ENCODE measurements at places on chromosomes 7 and 10.

GRCh38 chr7:134954197-134955082 is 31.9 kb upstream of the AGBL3 start:
- peak; percentile 64 for DNase-seq

DNA sequence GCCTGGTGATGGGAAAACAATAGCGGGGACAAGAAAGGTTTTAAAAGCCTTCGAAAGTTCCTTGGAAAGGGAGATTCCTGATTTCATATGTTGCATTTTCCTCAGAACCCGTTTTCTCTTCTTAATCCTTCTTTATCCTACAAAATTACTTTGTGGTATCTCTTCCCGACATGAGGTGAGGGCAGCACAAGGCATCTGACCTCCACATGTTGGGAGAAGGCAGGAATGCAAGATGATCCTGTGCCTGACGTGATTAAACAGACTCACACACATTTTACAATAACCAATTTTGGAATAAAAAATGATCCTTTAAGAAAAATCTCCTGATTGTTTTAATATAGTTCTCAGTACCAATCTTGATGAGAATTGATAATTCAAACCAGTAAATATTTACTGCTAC is 153.3 kb upstream of the MKLN1 start:
- DNase-seq, result no peak

DNA sequence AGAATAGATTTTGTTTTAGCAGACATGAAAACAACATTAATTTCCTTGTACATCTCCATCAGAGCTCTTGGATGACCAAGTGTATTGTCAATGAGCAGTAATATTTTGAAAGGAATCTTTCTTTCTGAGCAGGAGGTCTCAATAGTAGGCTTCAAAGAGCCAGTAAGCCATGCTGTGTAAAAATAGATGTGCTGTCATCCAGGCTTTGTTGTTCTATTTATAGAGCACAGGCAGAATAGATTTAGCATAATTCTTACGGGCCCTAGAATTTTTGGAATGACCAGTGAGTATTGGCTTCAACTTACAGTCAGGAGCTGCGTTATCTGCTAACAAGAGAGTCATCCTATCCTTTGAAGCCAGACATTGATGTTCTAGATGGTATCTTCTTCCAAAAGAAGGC is 19.0 kb downstream of the MINPP1 start:
- DNase-seq, result no peak

- DNase-seq, result peak; percentile 45
Observed at GRCh38 chr7:133545618-133546017, 292.7 kb downstream of the EXOC4 start.

GRCh38 chr7:84196084-84196503 is 1.5 kb upstream of the SEMA3A start:
- DNase-seq, result peak; percentile 64

DNA sequence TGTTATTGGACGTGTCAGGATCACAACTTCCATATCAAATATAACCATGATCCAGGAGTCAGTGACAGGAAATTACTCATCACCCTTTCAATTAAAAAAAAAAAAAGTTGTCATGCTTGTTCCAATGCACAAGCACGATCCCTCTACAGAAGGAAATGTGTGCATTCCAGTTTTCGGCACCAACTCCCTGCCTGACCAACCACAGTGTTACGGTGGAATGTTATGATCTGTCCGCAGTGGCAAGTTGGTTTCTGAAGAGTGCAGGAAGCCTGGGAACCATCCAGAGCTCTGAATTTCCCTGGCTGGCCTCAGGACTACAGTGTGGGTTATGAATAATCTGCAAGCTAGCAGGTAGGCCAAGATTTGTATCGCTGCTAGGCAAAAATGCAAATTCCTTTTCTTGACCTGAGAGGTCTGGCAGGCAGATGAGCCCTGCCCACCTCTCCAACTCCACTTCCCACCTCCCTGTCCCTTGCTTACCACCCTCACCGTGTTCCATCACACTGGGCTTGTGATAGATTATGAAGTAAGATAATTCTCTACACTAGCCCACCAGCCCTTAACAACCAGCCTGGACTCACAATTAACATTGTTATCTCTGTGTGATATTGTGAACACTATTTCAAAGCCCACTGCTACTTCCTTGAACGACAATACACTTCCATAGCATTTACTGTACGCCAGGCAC is 20.4 kb downstream of the FRMPD2 start:
- peak; percentile 57 for DNase-seq

- DNase-seq, result no peak
Observed at GRCh38 chr7:113154117-113154516, 35.8 kb upstream of the SMIM30 start.

DNA sequence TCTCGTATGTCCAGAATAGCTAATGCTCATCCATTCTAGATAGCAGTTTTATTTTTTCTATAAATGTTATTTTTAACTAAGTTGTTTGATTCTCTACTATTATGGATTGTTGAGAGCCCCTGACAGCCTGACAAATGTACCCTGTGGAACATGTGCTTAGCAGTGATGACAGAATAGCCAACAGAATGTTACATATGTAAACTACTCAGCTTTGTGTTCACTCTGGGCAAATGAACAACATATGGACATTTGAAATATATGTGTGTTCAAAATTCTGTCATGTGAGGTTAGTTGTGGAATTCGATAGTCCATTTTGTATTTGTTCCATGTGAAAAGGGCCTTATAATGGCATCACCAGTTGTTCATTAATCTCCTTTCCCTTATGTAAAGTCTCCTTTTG is 199.7 kb downstream of the EXOC4 start:
- no peak for DNase-seq

DNA sequence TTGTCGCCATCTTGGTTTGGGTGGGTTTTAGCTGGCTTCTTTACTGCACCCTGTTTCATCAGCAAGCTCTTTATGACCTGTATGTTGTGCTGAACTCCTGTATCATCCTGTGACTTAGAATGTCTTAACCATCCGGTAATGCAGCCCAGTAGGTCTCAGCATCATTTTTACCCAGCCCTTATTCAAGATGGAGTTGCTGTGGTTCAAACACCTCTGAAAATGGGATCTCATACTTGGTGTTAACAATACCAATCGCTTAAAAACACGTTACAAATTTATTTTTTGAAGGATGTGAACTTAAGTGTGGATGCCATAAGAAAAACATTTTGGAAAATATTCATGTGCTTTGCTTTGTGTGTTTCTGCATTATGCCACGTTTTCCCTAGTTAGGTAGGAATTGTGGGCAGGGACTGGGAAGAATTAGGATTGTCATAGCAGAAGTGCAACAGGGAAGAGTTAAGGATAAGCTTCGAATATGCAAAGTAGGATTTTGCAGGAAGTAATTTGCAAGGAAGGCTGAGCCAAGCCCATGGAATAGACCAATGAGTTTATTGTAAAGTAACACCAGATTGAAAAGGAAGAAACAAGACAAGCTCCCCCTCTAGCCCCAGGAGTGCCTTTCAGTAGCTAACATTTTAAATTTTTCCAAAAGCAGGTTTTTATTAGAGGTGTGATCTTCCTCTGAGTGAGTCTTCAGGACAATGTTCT is 56.4 kb downstream of the PRR15 start:
- no peak for DNase-seq

DNA sequence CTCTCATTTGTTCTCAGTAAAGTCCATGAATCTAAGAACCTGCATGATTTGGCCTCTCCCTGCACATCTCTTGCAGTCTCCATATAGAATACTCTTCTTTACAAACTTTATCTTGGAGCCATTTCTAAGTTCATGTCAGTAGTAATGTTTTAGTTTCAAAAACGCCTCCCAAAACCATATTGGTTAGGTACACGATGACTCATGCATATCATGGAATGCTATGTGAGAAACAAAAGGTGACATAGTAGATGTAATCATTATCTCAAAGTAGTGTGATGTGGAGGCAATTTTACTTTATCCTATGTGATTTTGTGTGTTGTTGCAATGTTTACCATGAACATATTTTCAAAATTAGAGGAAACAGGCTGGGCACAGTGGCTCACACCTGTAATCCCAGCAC is 520.7 kb downstream of the KCNMA1 start:
- DNase-seq, result no peak

GRCh38 chr10:121455377-121455776 is 142.9 kb downstream of the FGFR2 start:
- DNase-seq, result no peak

DNA sequence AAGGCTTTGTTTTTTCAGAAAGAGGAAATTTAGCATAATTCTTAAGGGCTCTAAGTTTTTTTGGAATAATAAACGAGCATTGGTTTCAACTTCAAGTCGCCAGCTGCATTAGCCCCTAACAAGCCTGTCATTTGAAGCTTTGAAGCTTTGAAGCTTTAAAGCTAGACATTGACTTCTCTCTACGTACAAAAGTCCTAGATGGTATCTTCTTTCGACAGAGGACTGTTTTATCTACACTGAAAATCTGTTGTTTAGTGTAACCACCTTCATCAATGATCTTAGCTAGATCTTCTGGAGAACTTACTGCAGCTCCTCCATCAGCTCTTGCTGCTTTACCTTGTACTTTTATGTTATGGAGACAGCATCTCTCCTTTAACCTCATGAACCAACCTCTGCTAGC is 79.6 kb upstream of the TMEM72 start:
- no peak for DNase-seq

DNA sequence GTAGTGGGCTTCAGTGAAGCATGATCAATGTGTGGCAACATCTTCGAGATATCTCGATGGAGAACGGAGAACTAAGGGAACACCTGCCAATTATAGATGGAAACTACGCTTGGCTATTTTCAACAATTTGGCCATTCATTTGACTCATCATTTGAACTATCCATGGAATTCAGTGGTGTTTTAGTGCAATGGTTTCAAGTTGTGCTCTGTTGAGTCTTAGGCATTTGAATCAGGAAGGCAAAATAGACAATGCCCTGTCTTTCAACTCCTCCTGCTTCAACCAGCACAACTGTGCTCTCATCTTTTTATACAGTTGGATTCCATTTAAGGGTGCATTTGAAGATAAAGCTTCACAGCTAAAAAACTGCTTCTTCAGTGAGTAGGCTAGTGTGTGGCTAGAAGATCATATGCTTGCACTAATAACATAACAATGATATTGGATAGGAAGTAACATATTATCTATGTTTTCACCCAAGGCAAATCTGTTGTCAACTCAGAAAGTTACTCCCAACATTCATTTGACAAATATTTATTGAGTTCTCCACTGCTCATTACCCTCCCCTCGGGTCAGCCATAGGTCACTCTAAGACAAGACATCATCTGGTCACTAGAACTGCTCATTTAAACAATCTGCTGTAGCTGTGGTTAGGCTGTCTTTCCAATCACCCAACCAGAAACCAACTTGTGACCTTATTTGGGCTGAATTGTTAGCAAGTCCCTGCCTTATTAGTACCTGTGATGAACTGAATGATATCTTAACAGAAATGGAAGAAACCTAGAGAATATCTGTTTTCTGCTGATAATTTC is 314.1 kb upstream of the SP4 start:
- DNase-seq, result no peak

- no peak for DNase-seq
Observed at GRCh38 chr7:67786021-67786420, 789.4 kb downstream of the TYW1 start.

DNA sequence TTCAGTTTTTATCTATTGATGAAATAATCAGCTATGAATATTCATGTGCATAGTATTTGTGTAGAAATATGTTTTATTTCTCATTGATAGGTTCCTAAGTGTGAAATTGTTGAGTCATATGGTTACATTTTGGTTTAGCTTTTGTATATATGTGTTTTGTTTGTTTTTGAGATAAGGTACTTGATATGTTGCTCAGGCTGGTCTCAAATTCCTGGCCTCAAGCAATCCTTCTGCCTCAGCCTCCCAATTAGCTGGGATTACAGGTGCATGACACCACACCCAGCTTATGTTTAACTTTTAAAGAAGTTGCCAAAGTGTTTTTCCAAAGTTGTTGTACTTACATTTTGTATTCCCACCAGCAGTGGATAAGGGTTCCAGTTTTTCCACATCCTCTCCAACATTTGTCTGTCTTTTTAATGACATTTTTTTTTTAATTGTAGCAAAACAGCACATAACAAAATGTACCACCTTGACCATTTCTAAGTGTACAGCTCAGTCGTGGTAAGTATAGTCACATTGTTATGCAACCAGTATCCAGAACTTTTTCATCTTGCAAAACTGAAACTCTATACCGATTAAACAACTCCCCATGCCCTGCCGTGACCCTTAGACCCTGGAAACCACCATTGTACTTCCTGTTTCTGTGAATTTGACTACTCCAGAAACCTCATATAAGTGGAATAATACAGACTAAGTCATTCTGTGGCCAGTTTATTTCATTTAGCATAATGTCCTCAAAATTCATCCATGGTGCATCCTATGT is 12.6 kb upstream of the UBE2D1 start:
- peak; percentile 31 for DNase-seq

- DNase-seq, result peak; percentile 92
Observed at GRCh38 chr10:124646483-124647352, 97.5 kb downstream of the FAM53B start.

GRCh38 chr10:24207781-24208611 is 942 bp upstream of the KIAA1217 start:
- peak; percentile 56 for DNase-seq

DNA sequence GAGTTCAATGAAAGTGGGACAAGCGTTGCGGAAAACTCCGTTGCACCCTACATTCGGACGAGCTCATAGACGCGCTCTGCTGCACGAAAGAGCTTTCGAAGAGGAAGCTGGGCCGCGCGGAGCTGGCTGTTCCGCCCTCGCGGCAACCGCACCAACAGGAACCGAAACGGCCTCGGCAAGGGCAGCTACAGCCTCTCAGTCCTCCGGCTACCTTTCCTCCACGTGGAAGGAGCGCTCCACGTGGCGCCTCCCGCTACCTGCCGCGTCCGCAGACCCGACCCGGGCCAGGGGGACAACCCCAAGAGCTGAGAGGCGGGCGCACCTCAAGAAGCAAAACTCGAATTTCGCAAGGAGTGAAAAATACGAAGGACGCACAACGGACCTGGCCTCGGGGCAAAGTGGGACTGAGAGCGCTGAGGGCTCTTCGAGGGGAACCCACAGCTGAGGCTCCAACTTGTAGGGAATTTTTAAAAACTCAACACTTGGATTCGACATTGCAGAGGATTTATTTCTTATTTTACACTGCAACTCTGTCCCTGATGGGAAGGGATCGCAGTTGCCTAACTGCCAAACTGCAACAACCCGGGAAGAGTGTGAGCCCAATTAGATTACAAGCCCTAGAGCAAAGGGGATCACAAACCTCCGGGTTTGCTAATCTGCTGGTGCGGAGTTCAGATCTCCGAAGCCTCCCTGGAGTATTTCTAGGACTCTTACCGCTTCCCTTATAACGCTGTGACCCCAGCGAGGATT is 1.4 kb downstream of the HPSE2 start:
- DNase-seq, result peak; percentile 52

Measured in cardiac fibroblast (primary cell).